Neural crest cell (in vitro differentiated cells): ENCODE measurements at places on chromosomes 4 and X.

DNA sequence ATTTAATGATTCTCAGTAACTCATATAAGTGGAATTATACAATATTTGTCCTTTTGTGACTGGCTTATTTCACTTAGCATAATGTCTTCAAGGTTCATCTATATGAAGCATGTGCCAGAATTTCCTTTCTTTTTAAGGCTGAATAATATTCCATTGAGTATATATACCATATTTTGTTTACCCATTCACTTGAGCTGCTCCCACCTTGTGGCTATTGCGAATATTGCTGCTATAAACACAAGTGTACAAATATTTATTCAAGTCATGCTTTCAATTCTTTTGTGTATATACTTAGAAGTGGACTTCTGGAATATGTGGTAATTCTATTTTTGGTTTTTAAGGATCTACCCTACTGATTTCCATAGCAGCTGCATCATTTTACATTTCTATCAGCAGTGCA, 219.1 kb downstream of the MID1 start:
- no peak for DNase-seq
- no peaks in the 10 kb centered on the region for H3K4me1 ChIP-seq
- no peak overlapping the region for H3K27ac ChIP-seq

GRCh38 chr4:1590244-1590643, 93.9 kb downstream of the FAM53A start:
- H3K4me3 ChIP-seq = no peak overlapping the region
- peaks cover 23% of the 10 kb centered on the region for H3K27me3 ChIP-seq
- H3K36me3 ChIP-seq = peaks cover 4% of the 10 kb centered on the region
- DNase-seq = no peak
- H3K27ac ChIP-seq = no peak overlapping the region

- no peak overlapping the region for H3K4me3 ChIP-seq
- H3K4me1 ChIP-seq = no peaks in the 10 kb centered on the region
- H3K27me3 ChIP-seq = no peaks in the 10 kb centered on the region
- no peak overlapping the region for H3K27ac ChIP-seq
- no peak for DNase-seq
These were observed 165.0 kb upstream of the HS3ST1 start for GRCh38 chr4:11593576-11594116.

- H3K36me3 ChIP-seq = peaks cover 31% of the 10 kb centered on the region
- no peak overlapping the region for H3K4me3 ChIP-seq
- peaks cover 8% of the 10 kb centered on the region for H3K4me1 ChIP-seq
- no peak for DNase-seq
- no peaks in the 10 kb centered on the region for H3K27me3 ChIP-seq
These were observed 112.1 kb downstream of the DHRSX start for GRCh38 chrX:2388669-2389068.
